ENCODE measurements at places on chromosomes 5 and 9.

- no peak for DNase-seq
Observed at GRCh38 chr5:88708021-88708420, 175.0 kb downstream of the MEF2C start.

- DNase-seq: no peak
Observed at GRCh38 chr5:144035046-144035740, 135.3 kb downstream of the YIPF5 start.

DNA sequence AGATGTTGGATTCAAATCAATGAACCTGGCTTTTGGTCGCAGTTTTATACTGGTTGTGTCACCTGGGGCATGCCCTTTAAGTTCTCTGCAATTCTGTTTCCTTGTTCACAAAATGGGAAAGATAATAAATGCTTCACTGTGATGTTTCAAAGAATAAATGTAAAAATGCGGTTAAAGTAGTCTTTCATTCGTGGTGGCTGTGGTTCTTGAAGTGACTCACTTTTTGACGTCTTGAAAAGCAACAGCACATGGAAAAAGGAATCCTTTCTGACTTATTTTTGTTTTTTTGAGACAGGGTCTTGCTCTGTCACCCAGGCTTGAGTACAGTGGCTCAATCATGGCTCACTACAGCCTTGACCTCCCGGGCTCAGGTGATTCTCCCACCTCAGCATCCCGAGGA, 88.4 kb upstream of the SLIT3 start:
- DNase-seq: no peak

- no peak for DNase-seq
Observed at GRCh38 chr5:149370878-149371277, 8.2 kb downstream of the IL17B start.
